ENCODE measurements at places on chromosomes 12 and 14.
A peak's percentile ranks its signal among the peaks of the same experiment; 100 is the strongest.

GRCh38 chr14:96713426-96713825, 83.8 kb upstream of the VRK1 start:
- no peak for DNase-seq

- no peak for DNase-seq
These were observed 1.4 kb downstream of the PTPRR start for GRCh38 chr12:70919176-70919575.

DNA sequence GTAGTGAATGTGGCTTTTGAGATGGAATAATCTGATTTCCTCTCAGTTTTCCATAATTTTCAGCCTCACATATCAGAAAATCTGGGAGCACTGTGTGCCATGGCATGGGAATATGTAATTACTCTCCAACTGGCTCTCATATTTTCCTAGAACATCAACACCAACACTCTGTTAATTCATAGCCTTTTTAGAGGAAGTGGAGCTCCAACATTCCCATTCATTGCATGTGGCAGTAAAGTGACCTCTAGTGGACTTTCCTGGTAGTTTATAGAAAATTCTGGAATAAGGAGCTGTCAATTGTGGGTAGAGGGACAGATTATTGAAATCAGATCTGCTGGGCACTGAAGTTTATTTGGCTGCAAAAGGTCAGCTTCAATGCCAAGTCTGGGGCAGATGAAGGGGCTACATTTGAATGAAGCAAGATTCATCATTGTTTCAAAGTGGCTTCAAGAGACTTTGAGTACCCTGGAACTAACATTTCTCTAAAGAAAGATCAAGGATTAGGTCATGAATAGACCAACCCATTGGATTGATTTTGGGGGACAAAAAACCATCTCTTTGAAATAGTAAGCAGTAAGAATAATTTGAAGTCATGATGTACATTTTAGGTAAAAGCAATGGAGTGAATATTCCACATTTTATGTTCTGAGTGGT, 23.6 kb upstream of the USP44 start:
- DNase-seq, result peak; percentile 46

- DNase-seq, result peak; percentile 15
These were observed 53.2 kb upstream of the VASH1 start for GRCh38 chr14:76708028-76708427.

DNA sequence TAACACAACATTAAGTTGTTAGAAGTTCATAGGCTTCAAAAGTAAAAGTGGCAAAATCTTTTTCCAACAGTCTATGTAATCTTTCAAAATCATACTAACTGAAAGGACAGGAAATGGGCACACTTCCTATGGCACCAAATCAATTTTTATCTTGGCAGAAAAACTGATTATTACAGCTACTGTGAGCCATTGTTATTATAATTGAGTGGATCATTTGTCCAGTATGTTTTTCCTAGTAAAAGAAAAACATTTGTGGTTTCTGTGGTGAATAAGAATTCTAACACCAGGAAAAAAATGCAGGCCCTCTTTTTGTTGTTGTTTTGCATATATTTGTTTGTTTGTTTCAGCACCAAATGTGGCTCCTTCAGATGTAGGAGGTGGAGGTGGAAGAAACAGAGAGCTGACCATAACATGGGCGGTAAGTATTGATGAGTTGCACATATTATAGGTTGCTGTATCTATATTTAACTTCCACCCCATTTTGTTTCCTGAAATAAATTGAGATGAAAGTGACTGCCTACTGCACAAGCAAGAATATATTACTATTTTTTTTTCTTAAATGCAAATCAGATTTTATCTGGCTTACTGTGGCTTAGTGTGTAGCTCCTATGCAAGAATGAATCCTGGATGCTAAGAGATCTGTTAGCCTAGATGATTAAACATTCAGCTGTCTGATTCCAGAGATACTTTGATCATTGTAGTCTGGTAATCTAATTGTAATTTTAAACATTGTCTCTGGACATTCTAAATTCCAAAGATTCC, 174.1 kb upstream of the PDZRN4 start:
- DNase-seq, result peak; percentile 14

GRCh38 chr12:96241846-96242256, 47.7 kb downstream of the ELK3 start:
- DNase-seq, result no peak

- no peak for DNase-seq
These were observed 13.0 kb upstream of the NELL2 start for GRCh38 chr12:44889162-44889561.

- DNase-seq, result no peak
These were observed 70.5 kb upstream of the FLRT2 start for GRCh38 chr14:85459361-85460000.

DNA sequence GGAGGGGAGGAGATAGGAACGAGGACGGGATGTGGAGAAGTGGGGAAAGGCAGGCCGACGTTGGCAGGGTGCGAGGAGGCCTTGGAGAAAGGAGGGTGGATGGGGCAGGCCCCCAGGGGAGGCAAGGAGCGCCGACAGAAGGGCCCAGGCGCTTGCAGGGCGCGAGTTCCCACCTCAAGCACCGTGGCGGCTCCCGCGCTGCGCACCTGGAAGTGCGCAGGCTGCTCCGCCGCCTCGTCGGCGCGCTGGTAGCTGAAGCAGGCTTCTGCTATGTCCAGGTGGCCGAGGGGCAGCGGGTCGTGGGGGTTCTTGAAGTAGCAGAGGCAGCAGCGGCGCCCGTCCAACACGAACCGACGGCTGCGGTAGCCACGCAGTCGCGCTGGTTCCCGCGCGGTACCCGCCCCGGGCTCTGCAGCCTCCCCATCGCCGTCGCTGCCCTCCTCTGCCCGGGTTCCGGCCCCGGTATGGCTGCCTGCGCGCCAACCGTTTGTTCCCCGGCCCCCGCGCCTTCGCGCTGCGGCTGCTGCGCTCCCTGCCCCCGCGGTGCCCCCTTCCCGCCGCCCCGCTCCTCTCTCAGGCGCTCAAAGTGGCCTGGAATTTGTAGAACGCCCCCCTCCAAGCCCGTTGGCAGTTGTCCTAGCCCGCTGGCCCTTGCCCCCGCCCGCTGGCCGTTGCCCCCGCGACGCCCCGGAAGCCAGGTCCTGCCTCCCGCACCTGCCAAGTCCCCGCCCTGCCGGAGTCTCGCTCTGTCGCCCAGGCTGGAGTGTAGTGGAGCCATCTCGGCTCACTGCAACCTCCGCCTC, 1.1 kb upstream of the ACTR6 start:
- peak; percentile 6 for DNase-seq

DNA sequence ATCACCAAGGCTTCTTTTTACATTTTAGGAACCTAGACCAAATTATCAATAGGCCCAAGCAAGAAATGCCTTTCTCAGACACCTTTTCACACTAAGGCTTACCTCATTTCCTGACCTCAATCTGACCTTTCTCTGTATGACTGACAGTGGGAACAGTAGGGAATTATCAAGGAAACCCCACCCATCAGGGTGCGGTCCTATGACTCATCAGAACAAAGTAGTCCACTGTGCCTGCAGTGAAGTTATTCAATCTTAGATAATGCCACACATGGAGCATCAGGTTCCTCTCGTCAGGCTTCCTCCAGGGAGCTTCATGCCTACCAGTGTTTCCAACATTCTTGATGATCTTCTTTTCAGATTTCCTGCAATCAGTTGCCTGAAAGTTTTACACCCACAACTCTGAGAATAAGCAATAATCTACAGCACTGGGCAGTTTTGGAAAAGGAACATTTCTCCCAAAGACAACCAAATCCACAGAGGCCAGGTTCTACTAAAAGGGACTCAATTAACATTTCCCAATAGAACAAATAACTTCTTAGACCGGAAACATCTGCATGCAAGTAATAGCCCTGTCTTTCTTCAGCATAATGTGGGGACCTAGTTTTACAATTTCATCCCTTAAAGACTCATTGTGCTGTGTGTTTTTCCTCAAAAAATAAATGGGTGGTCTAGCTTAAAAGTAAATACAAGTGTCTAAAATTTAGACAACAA, 35.9 kb upstream of the TMTC2 start:
- DNase-seq, result peak; percentile 96

Data from HT1080 (cell line).